ENCODE measurements at places on chromosomes 2 and 18. TPM values are rescaled to one million over a fixed set of nuclear protein-coding genes. Genes with fewer than 3 reads are reported as not detected.

The C1QL2 gene
- not detected for polyA plus RNA-seq

The TEX44 gene
- polyA plus RNA-seq = not detected

The RFX8 gene
- 1.3 TPM for polyA plus RNA-seq

The USP37 gene
- 18.6 TPM for polyA plus RNA-seq

The INHBB gene
- polyA plus RNA-seq = 0.27 TPM

The TNS1 gene
- 60.6 TPM for polyA plus RNA-seq

The CCL20 gene
- polyA plus RNA-seq = 0.39 TPM

The LHCGR gene
- 0.32 TPM for polyA plus RNA-seq

The PID1 gene
- polyA plus RNA-seq = 5.0 TPM

The ZNF385B gene
- polyA plus RNA-seq = 13.1 TPM

The IL1RL2 gene
- polyA plus RNA-seq = 2.0 TPM

GRCh38 chr2:233426619-233427342 lies 72.5 kb downstream of the DGKD start:
- no peak for DNase-seq

- no peak for DNase-seq
Observed at GRCh38 chr2:143177096-143177786, 48.0 kb downstream of the ARHGAP15 start.

DNA sequence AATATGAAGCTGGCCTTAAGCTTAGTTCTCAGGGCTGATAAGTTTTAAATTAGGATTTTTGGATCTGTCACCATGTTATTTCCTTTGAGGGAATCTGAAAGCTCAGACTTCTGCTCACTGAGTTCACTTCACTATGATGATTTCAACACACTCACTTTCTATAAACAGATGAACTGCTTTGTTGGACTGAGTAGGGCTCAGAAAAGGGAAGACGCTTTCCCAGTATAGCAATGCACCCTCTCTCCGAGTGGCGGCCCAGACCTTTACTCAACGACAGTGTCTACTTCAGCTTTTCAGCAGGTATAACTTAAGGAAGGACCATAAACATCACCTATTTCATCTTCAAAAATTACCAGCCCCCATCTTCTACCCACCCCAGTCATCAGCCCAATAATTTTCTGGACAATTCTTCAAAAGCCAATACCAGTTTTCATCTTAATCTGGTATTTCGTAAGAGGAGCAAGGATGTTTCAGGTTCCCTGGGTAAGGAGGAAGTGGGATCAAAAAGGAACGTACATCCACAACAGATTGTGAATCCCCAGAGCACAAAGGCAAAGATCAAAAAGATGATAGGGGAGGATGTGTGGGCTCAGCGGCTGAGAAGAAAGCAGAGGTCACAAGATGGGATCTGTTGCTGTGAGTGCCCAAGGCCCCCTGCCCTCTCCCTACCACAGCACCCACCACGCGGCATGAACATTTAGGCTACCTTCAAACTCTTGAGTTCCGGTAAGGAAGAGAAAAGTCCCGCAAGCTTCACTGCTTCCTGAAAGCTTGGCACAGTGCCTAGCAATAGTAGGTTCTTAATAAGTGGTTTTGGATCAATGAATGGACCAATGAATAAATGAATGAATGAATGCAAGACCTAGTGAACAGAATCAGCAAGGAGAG lies 41.9 kb downstream of the LPIN2 start:
- DNase-seq = no peak

DNA sequence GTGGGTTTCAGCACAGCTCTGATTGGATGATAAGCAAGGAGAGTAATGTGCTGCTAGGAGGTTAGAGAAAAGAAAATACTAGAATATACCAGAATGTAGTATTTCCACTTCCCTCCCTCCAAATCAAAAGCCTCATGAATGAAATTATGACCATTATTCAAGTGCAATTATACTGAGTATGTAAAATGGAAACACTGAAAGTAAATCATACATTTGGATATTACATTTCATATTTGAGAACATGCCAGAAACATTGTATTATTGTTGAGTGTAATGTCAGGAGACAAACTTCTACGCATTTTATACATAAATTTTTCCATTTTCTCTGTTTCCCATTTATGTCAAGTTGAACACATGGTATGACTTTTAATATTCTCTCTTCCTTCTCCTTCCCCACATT lies 942 bp upstream of the CETN1 start:
- DNase-seq = no peak

DNA sequence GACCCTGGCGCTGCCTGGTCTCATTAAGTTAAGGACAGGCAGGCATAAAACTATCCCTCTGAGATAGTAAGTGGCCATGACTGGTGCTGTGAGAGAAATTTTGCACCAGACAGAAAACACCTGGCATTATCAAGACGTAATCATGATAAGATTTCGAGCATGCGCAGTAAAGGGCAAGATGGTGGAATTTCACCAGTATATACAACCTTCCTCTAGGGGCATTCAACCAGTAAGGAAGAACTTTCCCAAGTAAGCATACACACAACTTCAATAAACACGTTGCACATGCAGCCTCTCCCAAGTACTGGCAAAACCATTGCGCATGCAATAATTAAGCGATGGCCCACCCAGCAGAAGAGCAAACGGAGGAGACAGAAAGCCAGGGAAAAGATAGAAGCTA lies 1376.4 kb upstream of the CRIM1 start:
- DNase-seq = no peak

- no peak for DNase-seq
Observed at GRCh38 chr18:31056296-31056695, 13.8 kb upstream of the DSC3 start.

DNA sequence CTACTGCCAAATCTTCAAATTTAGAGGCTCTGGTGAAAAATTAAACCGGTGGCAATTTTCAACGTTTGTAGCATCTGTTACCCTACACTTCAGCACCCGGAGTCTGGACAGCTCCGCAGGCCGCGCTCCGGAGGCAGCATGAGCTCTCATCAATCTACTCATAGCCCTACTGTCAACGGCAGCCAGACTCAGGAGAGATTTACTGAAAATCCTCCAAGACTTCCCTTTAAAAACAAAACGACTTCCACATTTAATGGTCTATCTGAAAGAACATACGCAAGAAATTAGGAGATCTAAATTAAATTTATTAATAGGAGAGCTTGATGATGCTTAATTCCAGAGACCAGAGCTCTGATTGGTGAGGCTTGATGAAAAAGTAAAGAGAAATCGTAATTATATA lies 970 bp upstream of the ADCYAP1 start:
- peak; percentile 62 for DNase-seq

DNA sequence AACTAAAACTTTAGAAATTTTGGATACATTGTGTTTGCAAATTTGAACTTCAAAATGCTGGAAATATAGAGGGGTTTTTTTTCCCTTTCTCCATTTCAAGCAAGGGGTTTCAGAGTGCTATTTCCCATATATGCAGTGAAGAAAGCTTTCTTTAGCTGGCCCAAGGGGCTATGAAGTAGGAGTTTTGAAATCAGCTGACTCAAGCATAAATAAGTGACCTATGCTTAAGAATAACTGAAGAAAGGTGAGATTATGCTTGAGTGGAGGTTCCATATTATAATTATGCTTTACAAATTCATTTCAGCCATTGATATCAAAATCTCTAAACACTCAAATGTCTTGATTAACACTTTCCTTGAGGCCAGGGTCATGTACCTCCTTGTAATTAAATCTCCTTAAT lies 51.0 kb upstream of the RBBP8 start:
- no peak for DNase-seq

DNA sequence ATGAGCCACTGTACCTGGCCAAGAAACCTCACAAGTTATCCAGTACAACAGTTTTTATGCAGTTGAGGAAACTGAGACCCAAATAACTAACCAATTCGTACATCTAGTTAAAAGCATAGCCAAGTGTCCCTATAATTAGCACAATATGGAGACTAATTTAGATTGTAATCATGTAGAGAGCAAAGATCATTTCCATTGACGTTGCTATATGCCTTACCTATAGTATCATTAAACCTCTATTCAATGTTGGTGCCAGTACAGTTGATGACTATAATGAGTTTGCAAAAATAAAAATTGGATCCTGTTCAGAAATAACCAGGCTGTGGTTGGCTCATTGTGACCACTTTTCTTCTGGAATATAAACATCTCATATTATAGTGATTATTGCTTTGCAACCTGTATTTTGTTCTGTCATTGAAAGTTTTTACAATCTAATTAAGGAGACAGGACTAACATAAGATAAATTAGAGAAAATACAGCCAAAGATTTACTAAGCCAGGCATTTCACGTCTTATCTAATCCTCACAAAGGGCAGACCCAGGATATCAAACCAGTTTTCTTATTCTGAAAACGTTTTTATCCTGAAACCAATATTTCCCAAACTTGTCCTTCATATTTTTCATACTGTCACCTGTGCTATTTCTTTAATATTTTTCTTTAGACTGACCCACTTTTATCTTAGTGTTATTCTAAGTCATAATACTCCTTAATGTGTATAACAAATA lies 130.0 kb upstream of the STON1 start:
- DNase-seq = no peak

DNA sequence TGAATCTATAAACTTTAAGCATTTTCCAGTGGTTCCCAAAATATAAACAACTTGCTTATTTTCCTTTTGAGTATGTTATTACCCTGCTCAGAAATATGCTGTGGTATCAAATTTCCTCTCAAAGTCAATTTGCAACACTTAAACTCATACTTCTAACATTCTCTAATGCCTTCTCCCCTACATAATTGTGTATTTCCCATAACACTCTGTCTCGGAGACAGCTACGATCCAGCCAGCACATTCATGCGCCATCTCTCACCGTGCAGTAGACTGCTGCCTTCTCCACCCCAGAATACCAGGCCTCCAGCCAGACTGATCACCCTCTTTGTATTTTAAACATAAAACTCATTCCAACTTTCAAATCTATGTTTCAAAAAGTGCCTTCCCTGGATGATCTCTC lies 41.8 kb downstream of the TIMM21 start:
- no peak for DNase-seq

DNA sequence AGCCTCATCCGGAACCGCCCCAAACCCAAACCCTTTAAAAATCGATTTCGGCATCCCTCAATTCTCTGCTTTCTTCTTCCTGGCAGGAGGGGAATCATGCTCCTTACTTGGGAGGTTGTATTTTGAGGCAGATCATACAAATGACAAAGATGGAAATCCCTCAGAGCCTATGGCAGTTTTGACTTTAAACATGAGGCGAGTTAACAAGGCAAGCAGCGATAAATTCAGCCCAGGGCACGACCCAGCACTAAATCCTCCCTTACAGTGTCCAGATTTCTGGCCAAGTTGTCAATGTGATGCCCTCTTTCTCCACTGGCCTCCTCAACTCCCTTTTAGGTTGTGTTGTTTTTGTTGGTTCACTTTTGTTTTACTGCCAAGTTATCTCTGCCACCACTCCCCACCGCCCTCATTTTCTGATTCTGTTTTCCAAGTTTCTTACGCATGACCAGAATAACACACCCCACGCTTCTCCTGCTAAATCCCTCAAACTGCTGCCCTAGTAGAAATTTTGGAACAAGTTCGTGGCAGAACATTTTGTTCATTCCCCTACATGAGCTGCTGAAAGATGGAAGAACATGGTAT lies 68.3 kb downstream of the CTAGE1 start:
- DNase-seq = no peak

DNA sequence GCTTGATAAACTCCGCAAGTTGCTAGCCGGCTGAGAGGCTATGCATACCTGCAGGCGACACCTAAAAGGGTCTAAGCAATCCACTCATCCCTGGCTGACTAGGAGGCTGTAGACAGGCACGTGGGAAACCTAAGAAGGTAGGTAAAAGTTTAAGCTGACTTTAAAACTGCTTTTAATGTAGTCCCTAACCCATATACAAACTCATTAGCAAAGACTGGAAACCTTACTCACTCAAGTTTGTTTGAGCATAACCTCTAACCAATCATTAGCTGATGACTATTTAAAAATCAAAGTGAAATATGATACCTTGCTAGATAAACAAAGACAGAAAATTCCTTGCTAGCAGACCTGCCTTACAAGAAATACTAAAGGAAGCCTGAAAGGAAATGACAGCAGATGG lies 106.4 kb downstream of the EXOC6B start:
- no peak for DNase-seq

DNA sequence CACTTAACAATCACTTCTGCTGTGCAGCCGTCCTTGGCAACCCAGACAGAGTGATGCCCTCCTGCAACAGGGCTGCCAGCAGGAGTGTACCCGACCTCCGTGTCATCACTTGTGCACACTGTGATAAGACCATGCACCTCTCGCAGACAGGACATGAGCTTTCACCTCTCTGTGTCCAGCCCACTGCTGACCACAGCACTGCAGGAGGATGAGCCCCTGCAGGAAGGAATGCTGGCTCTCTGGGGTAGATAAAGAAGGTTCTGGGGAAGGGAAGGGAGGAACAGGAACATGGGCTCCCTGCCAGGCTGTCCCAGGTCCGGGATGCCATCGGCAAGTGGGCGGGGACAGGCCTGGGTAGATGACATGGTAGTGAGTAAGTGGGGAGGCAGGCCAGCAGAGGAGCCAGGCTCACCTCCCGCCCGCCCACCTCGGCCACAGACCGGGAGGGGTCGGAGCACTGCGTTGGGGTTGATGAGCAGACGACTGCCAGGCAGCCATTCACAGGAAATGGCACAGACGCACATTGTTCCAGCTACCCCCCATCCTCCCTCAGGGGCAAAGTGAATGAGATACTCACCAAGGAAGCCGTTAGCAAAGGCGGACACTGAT lies 18.6 kb upstream of the COL6A3 start:
- DNase-seq = no peak

GRCh38 chr2:11699686-11700670 lies 30.0 kb upstream of the NTSR2 start:
- no peak for DNase-seq

GRCh38 chr18:50131591-50131990 lies 63.4 kb downstream of the MYO5B start:
- DNase-seq = no peak

DNA sequence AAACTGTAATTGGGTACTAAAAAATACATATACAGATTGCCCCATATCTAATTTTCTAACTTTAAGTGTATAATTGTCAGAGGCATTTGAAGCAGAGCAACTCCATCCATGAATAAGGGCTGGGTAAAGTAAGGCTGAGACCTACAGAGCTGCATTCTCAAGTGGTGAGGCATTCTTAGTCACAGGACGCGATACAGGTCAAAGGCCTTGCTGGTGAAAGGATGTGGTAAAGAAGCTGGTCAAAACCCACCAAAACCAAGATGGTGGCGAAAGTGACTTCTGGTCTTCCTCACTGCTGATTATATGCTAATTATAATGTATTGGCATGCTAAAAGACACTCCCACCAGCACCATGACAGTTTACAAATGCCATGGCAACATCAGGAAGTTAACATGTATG lies 50.0 kb downstream of the SLC8A1 start:
- DNase-seq = no peak

DNA sequence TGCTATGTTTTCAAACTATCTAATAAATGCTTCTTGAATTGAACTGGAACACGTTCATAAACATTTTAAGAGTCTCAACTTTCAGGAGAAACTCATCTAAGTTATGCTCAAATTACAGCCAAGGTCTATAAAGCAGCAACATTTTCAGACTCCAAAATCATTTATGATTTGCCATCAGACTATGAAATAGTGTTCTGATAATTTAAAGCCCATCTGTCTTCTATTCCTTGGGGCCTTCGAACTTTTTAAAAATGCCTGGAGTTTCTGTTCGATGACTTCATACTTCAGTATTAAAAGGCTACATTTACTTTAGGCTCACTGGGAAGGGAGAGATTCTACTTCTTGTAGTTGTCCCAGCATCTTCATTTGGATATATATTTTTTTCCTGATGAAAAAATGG lies 73.6 kb upstream of the NXPH2 start:
- DNase-seq = no peak

All from renal cortex interstitium (tissue), 15 donors.